ENCODE measurements at places on chromosomes 5 and 9. TPM values are rescaled to one million over a fixed set of nuclear protein-coding genes. Genes with fewer than 3 reads are reported as not detected.

ARL14EPL gene
- total RNA-seq: 0.08 TPM

SKP2 gene
- 18.4 TPM for total RNA-seq

ARHGEF37 gene
- total RNA-seq: 0.72 TPM

FAM169A gene
- total RNA-seq: 4.2 TPM

ZNG1A gene
- total RNA-seq: 26.1 TPM

IQGAP2 gene
- 1.2 TPM for total RNA-seq

LRRTM2 gene
- not detected for total RNA-seq

HTR4 gene
- not detected for total RNA-seq

PCDHAC2 gene
- 2.9 TPM for total RNA-seq

FAM221B gene
- not detected for total RNA-seq
